ENCODE measurements at places on chromosomes 2 and 18. TPM values are rescaled to one million over a fixed set of nuclear protein-coding genes. Genes with fewer than 3 reads are reported as not detected.
A peak's percentile ranks its signal among the peaks of the same experiment; 100 is the strongest.

DNA sequence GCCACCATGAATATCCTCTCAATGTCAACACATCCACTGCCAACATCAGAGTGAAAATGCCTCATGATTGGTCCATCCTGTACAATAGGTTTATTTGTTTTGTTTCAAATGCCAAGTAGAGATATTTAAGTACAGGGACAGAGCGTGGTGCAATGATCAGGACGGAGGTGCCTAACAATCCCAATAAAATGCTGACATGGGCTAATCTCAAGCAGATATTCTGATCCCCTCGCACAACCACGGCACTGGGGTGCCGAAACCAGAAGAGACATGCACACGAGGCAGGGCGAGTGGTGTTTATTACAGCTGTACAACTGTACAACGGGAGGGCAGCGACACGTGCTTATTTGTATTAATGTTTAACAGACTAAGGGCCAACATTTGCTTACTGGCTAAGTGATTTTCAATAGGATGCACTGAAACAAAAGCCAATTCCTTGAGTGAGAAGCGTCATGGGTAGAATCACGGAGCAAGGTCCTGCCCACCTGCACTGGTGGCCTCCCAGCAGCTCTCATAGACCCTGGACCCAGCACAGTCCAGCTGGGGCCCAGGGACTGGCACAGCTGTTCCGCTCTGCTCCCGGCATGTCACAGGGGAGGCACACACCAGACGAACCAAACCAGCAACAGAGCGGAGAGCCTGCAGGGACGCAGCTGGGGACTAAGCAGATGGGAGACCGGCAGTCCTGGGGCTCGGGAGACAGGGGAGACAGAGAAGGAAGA lies 101.4 kb downstream of the HDAC4 start:
- peak; percentile 52 for DNase-seq

- no peak for DNase-seq
These were observed 52.0 kb downstream of the PHLPP1 start for GRCh38 chr18:62767321-62767720.

DNA sequence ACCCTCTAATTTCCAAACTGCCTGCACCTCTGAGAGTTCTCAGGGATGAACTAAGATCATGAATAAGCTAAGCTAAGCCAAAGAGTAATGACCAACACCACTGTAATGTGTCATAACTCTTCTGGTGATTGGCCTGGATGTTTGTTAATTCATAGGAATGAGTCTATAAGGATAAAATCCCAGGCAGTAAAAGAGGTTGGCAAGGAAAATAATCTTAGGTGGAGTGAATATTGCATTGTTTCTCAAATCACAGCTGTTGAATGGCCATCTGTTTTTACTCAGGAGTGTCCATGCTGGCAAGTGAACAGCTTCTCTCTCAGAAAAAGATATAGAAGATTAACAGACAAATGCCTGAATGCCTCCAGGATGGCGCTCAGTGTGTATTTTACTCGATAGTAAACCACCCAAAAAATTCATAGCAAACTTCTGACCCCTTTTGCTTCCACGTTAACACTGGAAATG lies 60.8 kb upstream of the GLS start:
- DNase-seq, result no peak

DNA sequence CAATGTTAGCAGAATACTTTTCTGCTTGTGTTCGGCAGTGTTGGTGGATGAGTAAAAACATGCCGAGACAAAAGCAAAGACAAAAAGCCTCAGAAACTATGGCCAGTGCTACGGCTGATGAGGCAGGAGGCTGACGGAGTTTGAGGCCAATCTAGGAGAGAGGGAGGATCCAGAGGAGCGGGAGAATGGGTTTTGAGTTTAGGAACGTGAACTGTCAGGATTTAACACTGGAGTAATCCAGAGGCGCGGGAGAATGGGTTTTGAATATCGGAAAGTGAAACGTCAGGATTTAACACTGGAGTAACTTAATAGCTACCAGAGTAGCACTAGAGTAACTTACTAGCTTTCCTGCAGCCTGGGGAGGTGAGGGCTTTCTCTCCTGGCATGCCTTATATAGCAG lies 37.4 kb downstream of the LYPD6B start:
- no peak for DNase-seq

GRCh38 chr2:144430722-144431391 lies 89.1 kb downstream of the ZEB2 start:
- DNase-seq, result no peak

GRCh38 chr2:83280391-83280790 lies 1178.7 kb downstream of the SUCLG1 start:
- DNase-seq, result no peak

DNA sequence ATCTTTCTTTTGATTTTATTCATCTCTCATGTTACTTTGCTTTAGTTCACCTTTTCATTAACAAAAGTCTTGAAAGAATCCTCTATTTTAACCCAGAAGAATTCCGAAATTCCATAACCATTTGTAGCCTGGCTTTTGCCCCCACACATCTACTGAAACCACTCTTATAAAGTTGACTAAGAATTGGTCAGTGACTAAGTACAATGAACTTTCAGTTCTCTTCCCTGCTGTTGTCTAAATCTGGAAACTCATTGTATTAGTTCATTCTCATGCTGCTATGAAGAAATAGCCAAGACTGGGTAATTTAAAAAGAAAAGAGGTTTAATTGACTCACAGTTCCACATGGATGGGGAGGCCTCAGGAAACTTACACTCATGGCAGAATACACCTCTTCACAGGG lies 49.9 kb upstream of the PNPT1 start:
- no peak for DNase-seq

DNA sequence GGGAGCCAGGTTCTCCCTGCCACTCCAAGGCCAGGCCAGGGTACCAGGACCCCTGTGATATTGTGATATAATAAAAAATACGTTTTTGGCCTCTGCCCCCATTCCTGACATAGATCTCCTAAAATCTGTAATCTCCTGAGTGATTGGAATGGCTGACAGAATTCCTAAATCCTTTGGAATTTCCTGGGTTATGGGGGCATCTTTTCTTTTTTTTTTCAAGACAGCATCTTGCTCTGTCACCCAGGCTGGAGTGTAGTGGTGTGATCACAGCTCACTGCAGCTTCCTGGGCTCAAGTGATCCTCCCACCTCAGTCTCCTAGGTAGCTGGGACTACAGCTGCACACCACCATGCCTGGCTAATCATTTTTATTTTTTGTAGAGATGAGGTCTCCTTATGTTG lies 26.2 kb upstream of the TUBB6 start:
- DNase-seq, result no peak

DNA sequence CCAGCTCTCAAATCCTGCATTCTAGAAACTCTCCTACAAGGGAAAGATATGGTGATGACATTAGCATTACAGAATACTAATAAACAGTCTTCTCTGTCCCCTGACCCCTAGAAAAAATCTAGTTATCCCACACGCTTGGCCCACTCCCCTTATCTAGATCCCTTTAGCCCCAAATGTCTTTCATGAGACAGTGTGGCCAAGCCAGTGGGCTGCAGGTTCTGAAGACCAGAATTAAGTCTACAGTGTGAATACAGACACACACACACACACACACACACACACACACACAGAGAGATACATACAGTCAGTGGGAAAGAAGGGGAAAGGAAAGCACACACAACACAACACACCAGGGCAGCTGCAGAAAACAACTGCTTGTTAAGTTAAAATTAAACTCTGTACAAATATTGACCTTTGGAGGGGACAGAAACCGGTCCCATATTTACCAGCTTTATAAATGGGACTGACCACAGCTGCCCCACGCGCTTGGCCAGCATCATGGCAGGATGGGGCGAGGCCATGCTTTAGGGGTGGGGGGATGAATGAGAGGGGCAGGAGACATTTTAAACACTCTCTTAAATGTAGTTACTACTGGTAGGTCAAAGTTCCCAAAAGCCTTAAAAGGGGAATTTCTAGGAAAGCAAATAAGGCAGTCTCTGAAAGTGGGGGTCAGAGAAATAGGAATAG lies 49.1 kb downstream of the NHEJ1 start:
- DNase-seq, result no peak

- DNase-seq, result no peak
These were observed 411.6 kb upstream of the NRP2 start for GRCh38 chr2:205270689-205271088.

GRCh38 chr2:46504685-46505471 lies 25.5 kb downstream of the TMEM247 start:
- DNase-seq, result no peak

DNA sequence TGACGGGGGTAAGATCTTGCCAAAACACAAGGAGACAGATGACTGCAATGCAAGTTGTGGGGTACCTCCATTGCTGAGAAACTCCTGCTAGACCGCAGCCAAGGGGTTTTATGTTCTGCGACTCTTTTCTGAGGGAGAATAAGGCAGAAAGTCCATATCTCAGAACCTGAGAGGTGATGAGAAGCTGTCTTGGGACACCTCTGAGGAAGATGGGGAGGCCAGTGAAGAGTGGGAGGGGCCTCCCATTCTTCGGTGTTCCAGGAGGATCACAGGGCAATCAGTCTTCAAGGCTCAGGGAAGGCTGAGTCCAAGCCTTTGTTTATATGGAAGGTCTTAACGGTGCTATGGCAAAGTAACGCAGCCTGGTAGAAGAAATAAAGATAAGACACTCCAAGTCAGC lies 18.0 kb downstream of the CYP27A1 start:
- DNase-seq, result no peak

DNA sequence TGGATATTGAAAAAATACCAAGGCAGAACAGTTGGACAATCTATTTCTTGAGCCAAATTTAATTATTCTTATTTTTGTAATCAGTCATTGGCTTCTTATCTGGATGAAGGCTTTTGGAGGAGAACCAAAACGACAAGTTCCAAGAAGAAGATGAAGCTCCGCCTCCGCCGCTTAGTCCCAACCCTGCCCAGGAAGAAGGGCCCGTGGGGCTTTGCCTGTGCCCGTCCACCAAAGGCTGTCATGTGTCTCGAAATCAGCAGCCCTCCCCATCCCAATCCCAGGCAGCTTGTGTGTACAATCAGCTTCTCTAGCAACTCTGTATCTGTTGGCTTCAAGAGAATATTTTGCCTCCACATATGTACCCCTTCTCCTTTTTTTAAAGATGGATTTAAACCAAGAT lies 24.6 kb downstream of the PTRHD1 start:
- no peak for DNase-seq

GRCh38 chr2:64985447-64985846 lies 3.8 kb upstream of the SLC1A4 start:
- no peak for DNase-seq

- no peak for DNase-seq
These were observed 273.9 kb downstream of the MYT1L start for GRCh38 chr2:2057125-2057721.

DNA sequence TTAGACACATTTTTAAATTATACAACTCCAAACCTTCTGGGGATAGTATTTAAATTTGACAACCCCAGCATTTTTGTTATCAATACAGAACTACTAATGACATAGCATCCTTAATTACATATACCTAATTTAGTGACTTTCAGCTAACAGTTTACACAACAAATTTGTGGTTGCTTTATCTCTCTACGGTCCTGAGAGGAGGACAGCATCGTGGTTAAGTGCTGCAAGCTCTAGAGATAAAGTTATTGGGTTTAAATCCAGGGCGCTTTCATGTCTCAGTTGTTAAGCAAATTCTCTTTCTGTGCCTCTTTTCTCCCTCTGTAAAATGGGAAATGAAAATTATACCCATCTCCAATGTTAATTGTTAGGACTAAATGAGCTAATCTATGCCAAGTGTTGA lies 129.3 kb downstream of the METTL4 start:
- no peak for DNase-seq

- no peak for DNase-seq
These were observed 306.0 kb upstream of the EPC2 start for GRCh38 chr2:148338541-148338940.

DNA sequence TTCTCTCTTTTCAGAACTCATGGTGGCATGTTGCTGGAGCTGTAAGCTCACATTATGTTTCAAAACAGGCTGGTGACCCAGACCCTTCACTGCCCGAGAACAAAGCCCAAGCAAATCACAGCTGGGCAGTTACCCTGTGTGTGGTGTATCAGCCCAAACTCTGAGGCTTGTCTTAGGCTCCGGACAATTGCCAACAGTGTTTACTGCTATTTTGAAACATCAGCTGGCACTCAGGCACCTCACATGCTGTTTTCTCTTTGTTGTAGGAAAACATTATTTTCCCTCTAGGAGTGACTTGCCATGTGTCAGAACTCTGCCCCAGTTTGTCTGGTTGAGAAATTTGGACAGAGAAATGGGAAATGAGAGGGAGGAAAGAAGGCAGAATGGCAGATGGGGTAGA lies 237.6 kb upstream of the APCDD1 start:
- no peak for DNase-seq

DNA sequence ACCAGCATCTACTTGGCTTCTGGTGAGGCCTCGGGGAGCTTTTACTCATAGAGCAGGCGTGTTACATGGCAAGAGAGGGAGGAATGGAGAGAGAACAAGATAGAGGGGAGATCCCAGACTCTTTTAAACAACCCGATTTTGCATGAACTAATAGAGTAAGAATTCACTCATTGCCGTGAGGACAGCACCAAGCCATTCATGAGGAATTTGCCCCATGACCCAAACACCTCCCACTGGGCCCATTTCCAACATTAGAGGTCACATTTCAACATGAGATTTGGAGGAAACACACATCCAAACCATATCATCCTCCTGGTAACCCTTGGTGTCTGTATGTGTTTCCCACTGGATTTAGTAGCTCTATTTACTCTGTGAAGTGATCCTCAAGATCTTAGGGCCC lies 249.9 kb upstream of the SP5 start:
- DNase-seq, result no peak

DNA sequence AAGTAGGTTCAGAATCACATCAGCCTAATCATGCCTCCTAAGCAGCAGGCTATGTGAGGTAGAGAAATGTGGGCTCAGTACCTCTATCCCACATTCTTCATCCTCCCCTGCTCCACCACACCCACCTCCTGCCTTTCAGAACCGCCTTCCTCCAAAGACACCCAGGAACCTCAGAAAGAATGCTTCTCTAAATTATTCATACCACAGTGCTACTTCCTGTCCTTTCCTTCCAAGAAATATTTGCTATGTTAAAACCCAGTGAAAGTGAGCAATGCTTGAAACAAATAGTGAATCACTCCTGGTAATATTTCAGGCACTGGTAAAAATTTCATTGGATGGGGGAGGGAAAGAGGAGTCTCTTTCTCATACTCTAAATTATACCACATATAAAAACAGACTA lies 24.0 kb upstream of the CREB1 start:
- no peak for DNase-seq

ERFE gene
- 1.8 TPM for total RNA-seq

RPL31 gene
- 1,014 TPM for total RNA-seq

CCDC121 gene
- total RNA-seq, result 2.7 TPM

RFTN2 gene
- total RNA-seq, result 28.5 TPM

POTEE gene
- 0.92 TPM for total RNA-seq

LYG2 gene
- total RNA-seq, result not detected

BBS5 gene
- 9.7 TPM for total RNA-seq

NMUR1 gene
- 0.10 TPM for total RNA-seq

ATP5F1A gene
- total RNA-seq, result 290 TPM

Data from chondrocyte (in vitro differentiated cells).